Kidney (tissue), 22 donors: ENCODE measurements at places on chromosomes 2 and 18.
A peak's percentile ranks its signal among the peaks of the same experiment; 100 is the strongest.

GRCh38 chr18:50038448-50038847 is 156.5 kb downstream of the MYO5B start:
- no peak for DNase-seq

- no peak for DNase-seq
These were observed 98.6 kb downstream of the BCL2L11 start for GRCh38 chr2:111219285-111219684.

DNA sequence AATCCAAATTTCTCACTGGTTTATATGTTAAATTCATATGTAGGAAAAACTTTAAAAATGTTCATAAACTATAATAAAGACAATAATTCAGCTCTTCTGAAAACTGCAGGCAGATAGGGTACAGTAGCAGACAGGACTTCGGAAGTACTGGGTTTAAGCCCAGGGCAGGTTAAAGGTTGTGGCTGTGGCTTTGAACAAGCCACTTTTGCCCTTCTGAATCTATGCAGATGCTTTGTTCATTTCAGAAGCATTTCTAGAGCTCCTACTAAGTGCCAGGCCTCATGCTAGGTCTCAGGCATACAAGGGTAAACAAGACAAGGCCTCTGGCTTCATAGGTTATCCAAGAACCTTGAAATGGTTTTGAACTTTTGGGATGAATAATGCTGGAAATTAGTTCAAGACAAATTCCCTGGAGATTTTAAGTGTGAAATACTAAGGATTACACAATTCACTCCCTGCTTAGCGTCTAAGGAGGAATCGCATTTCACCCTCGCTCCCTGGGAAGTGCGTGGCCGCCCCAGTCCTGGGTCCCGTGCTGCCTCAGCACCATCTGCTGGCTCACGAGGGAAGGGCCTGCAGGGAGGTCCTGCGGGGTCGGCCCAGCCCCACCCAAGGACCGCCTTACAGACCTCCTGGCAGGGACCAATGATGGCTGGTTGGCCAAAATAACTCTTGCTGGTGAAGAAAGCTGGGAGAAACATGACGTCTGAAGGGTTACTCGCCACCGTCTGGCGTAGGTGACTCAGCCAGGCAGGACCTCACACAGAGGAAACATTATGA is 67.7 kb upstream of the L3MBTL4 start:
- DNase-seq = peak; percentile 84

DNA sequence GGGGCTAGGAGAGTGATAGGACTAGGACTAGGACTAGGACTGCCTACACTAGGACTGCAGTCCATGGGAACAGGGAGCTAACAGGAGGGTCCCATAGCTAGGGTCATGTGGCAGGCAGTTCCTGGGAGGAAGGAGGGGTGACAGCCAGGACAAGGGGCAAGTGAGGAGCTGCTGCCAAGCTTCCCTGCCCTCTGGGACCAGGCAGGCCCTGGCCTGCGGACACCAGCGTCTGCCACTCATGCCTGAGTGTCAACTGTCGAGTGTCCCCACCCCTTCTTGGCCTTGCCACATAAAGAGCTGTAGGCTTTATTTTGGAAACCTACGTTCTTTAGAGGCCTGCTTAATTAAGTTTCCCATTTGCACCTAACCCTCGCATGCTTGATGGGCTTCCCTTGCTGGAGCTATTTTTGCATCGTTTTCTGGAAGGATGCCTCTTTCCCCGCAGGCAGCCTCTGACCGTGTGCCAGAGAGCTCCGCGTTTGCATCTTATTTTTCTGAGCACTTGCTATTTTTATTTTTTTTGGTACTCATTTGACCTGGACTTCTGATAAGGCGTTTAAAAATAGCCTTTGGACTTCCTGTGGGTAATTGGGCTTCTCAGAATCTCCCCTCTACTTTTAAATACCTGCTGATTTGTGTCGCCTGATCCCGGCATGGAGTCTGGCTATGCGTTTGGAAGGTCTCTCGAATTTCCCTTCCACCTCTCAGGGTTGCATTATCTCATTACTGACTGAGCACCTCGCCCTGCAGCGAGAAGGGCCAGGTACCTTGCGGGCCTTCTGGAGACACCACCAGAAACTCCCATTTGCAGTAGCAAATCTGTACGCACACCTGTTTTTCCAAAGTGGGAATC is 66.4 kb downstream of the SH3RF3 start:
- DNase-seq = no peak
